Mesothelial cell of epicardium (in vitro differentiated cells): ENCODE measurements at places on chromosomes 12 and 14. TPM values are rescaled to one million over a fixed set of nuclear protein-coding genes. Genes with fewer than 3 reads are reported as not detected.

ACTR10 gene
- total RNA-seq, result 62.2 to 71.5 TPM (median 67.1 TPM) in 3 replicates

SLC4A8 gene
- total RNA-seq, result 17.5 to 21.2 TPM (median 17.6 TPM) in 3 replicates

DNA sequence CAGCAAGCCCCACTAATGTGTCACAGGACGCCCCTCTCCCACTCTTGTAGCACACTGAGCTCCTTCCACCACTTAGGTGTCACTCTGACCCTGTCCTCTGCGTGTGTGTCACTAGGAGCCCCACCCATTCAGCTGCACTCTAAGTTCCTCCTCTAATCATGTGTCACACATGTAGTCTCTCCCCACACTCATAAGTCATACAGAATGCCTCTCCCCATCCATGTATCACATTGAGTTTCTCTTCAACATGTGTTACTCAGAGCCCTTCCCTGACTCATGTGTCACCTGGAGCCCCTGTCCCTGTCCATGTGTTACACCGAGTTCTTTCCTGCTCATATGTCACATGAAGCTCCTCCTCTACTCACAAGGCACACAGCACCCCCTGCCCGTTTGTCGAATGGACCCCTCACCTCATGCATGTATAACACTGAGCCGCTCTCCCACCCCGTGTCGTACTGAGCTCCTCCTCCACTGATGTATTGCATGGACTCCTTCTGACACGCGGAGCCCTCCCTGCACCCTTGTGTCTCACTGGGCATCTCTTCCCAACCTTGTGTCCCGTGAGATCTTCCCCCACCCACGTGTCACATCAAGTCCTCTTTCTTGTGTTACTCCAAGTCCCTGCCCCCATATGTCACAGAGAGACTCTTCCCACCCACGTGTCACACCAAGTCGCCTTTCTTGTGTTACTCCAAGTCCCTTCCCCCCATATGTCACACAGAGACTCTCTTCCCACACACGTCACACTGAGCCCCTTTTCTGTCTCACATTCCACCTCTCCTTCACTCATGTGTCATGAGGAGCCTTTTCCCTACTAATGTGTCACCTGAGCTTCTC, 31.0 kb downstream of the RTL1 start:
- H3K4me1 ChIP-seq, result no peaks in the 10 kb centered on the region
- peaks cover 5% of the 10 kb centered on the region for H3K27me3 ChIP-seq
- H3K36me3 ChIP-seq, result no peaks in the 10 kb centered on the region

DNA sequence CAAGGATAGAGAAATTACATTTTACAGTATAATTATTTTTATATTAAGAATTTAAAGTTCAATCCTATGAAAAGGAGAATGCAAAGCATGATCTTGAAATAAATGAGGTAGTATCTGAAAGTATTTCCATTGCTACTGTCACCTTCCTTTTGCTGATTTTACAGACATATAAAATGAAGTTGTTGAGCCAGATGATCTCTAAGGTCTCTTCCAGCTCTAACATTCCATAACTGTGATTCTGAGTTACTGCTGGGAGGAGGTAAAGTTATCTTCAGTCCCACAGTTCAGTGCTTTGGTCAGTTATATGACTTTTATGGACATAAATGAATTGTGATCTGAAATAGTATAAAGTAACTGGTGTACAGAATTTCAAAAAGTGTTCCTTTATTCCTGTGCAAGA, 52.8 kb downstream of the SLC38A6 start:
- peaks cover 5% of the 10 kb centered on the region for H3K27me3 ChIP-seq
- H3K36me3 ChIP-seq, result no peaks in the 10 kb centered on the region
- H3K4me1 ChIP-seq, result peaks cover 19% of the 10 kb centered on the region

GRCh38 chr12:87943762-87944161, 85.4 kb downstream of the C12orf50 start:
- no peak for DNase-seq
- H3K4me3 ChIP-seq, result no peak overlapping the region
- no peak overlapping the region for H3K27ac ChIP-seq
- no peaks in the 10 kb centered on the region for H3K27me3 ChIP-seq
- peaks cover 3% of the 10 kb centered on the region for H3K4me1 ChIP-seq

DNA sequence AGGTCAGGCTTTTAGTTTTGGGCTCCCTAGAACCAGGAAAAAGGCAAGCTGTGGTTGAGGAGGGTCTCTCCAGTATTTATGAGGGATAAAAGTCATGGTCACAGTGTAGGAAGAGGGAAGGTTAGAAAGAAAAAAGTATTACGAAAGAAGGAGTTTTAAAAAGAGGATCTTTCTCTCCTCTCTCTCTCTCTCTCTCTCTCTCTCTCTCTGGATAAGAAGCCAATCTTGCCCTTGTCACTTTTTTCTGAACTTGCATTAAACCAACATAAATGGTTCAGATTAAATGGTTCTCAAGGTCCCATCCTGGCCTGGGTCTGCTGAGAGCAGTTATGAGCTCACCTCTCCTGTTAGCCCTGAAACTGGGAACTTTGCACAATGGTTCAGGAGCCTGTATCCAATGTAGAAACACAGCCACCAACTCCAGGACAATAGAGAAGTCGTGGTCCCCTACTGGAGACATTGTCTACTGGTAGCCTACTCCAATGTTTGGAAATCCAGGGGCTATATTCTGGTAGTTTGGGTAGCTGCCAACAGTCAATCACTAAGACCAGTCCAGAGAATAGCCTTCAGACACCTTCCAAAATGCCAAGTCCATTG, 131.9 kb downstream of the DAD1 start:
- no peak for DNase-seq
- no peaks in the 10 kb centered on the region for H3K36me3 ChIP-seq
- H3K27ac ChIP-seq, result no peak overlapping the region
- H3K27me3 ChIP-seq, result peaks cover 66% of the 10 kb centered on the region
- H3K4me1 ChIP-seq, result peaks cover 5% of the 10 kb centered on the region

DNA sequence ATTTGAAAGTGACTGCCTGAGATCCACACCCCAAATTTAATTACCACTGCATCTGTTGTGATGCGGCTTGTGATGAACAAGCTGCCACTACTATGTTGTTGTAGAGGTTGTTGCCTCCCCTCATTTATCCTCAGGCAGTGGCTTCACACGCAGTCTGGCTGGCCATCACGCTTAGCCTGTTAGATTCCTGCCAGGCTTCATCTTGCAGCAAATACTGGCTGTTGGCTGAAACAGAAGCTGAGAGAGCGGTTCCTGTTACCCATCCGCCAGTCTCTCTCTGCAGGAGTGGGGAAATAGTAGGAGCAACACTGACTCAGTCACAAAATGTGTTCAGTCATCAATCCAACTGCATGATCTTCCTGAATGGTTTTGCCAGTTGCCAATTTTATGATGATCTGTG, 934.4 kb downstream of the FLRT2 start:
- no peak for DNase-seq
- H3K4me3 ChIP-seq, result no peak overlapping the region
- H3K36me3 ChIP-seq, result peaks cover 8% of the 10 kb centered on the region
- peaks cover 39% of the 10 kb centered on the region for H3K4me1 ChIP-seq

DNA sequence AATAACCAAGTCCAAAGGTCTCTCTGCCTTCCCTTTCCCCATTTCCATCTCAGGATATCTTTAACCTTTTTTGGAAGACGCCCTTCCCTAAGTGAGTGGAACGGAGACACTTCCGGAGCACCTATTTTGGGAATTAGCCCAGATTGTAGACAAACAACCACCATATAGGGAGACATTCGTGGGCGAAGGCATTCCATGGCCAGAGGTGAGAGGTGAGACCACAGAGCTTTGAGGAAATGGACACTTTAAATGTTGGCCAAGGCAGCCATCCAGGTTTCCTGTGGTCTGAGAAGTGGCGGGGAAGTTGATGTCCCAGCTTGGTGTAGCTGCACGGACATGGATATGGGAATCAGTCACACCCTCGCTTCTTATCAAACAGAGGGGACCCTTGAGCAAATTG, 69.4 kb upstream of the BDKRB2 start:
- no peak overlapping the region for H3K27ac ChIP-seq
- H3K4me1 ChIP-seq, result peaks cover 12% of the 10 kb centered on the region
- no peak for DNase-seq

DNA sequence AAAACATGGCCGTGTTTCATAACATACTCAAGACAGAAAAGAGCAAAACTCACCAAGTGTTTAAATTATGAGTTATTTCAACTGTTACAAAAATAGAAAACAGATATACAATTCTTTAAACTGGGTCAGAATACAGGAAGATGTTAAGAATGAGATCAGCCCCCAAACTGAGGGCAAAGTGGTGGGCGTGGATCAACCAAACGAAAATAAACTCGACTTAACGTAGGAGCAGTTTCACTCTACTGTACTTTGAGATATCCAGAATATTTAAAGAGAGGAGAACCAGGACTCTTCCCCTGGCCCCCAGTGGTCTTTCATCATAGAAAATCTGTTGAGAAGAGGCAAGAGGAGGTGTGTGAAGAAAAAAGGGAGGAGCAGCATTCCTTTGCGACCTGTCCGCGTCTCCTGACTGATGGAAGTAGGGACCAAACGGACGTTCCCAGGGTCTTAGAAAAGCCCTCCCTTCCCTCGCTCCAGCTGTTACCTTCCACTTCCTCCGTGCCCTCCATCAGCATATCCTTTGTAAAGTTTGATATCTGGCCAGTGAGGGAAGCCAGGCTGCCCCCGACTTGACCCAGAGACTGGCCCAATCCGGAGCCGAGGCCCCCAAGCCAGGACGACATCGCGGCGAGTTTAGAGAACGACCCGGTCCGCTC, 668 bp downstream of the TRIP11 start:
- peak overlapping the region; percentile 99 for H3K4me3 ChIP-seq
- H3K27me3 ChIP-seq, result no peaks in the 10 kb centered on the region
- DNase-seq, result peak; percentile 31
- peaks cover 35% of the 10 kb centered on the region for H3K4me1 ChIP-seq
- peak overlapping the region; percentile 100 for H3K27ac ChIP-seq
